ENCODE measurements at places on chromosomes 1 and 21.

- peak; percentile 23 for DNase-seq
Observed at GRCh38 chr1:206770531-206771337, at the start of gene IL19. IL19 (plus strand) TSS chr1:206770773; CDS start chr1:206836663, 65,890 bp downstream.

DNA sequence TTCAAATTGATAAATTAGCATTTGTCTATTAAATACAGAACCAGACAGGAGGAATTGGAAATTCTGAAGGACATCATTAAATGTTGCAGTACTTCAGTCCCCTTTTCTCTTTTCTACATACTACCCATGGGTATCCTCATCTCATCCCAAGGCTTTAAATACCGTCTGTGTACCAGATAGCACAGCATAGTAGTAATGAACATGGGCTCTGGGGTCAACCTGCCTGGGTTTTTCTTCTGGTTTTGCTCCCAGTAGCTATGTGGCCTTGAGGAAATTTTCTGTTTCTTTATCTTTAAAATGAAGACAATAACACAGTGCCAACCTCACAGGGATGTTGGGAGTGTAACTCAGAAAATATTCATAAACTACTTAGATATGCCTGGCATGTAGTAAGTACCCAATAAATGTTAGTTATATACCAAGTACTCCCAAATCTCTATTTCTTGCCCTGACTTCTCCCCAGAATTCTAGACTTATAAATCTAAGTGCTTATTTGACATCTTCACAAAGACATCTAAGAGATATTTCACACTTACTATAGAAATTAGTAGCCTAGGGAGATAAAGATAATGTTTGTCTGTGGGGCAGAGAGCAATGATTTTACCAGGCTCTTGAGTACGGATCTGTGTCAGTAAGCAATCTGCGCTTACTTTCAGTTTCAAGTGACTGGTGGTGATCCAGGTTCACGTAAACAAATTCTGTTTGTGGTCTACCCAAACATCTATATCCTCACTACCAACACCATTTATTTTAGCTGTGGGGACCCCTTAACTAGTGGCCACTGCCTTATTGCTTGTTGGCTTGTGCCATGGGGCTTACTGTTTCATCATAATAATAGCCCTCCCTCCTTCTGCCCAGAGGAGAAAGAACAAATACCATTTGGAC is 37.3 kb downstream of the VANGL2 start:
- DNase-seq, result no peak

DNA sequence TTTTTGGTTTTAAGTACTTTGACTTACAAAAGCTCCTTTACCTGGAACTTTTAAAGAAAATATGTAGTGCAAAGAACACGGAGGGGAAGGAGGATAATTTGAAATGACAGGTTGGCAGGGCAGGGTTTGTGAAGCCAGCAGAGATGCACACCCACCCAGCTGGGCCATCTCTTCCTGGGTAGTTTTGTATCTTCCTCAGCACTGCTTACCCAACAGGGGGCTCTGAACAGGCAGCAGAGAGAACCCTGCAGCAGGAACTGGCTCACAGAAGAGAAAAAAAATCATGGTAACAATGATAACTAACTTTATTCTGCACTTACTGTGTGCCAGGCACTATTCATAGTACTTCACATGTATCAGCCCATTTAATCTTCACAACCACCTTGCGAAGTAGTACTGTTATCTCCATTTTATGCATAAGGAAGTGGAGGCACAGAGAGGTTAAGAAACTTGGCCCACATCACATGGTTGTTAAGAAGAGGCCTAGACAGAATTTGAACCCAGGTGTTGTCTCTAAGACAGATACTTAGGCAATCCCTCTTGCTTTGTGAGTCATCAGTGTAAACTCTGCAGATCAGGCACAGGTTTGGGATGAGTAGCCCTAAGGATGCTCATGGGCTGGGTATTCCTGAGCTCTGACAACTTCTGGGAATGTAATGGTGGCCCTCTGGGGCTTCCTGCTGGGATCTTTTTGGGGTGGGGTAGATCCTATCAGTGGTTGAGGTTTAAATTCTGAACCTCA is 60.8 kb downstream of the ELK4 start:
- no peak for DNase-seq

- DNase-seq, result no peak
Observed at GRCh38 chr1:66356605-66357004, 177.3 kb upstream of the SGIP1 start.

GRCh38 chr1:31904339-31905092 is 33.7 kb downstream of the PTP4A2 start:
- no peak for DNase-seq

DNA sequence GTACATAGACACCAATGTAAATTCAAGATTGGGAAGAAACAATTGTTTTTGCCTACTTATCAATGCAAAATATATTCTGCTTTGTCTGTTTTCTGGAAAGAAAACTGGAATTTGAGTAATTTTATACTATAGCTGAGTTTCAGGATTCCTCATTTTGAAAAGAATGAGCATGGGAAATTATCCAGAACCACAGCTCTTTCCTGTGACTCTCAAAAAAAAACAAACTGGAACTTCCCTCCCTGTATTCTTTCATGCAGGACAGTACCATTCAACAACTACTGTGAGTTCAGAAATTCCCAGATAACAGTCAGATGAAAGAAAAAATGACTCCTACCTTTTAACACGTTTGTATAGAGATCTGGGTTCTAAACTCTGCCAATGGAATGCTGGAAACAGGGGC is 372.4 kb downstream of the TGFB2 start:
- DNase-seq, result no peak

- DNase-seq, result peak; percentile 39
Observed at GRCh38 chr1:182430263-182431068, 19.5 kb upstream of the RGSL1 start.

- DNase-seq, result no peak
Observed at GRCh38 chr1:16250524-16251251, 13.7 kb upstream of the CPLANE2 start.

DNA sequence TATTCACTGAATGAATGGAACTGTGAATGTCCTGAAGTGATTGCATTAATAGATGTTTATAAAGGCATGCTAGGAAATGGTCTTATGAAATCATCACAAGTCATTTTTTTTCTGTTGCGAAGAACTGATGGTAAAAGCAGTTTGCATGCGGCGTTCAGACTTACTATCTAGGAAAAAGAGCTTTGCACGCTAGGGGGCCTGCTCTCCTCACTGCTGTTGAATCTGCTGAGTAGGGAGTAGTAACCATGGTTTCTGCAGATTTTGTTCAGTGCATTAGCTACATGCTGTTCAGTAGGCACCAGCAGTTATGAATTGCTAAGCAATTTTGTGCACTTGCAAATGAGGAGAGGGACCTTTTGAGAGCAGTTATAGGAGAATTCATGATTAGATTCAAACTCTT is 57.9 kb downstream of the CENPF start:
- DNase-seq, result no peak

DNA sequence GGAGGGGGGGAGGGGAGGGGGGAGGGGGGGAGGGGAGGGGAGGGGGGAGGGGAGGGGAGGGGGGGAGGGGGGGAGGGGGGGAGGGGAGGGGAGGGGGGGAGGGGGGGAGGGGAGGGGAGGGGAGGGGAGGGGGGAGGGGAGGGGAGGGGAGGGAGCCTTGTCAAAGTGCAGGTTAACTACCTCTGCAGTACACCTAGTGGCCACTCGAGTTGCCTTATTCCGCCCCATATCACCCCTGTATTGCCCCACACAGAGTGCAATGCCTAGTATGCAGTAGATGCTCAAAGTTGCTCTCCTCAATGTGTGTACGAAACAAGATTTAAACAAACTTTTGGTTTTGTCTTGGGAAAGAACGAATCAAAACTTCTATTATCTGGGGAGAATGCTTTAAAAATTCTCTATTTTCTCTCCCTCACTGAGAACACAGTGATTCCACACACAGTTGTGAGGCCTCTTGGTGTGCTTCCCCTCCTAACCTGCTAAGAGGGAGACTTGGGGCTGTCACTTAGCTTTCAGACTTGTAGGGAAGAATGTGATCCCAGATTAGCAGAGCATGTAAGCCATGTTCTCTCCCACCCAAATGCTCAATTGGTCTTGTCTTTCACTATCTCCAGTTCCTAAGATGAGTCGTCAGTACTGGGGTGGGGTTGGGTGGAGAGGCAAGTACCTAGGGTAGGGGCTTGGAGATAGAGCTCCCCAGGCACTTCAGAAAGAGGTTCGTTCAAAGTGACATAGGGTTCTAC is 79.7 kb upstream of the MAP10 start:
- no peak for DNase-seq

DNA sequence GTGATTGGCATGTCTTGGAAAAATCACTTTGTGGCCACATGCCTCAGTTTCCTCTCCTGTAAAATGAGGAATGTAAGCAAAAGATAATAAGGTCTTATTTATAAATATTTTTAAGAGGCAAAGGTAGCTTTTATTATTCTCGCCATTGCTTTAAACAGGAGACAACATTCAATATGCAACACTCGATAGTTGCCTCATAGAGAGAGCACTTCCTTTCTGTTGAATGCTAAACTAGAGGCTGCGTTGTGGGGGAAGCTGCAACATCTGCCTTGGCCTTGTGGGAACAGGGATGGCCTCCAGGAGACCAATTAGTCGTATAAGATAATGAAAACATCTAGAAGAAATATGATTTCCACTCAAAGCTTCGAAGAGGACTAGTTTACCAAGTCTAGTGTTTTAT is 3.5 kb downstream of the OSCP1 start:
- DNase-seq, result no peak

- DNase-seq, result peak; percentile 58
Observed at GRCh38 chr1:10210841-10211804, 753 bp downstream of the KIF1B start.

GRCh38 chr21:19914028-19914427 is 1084.2 kb upstream of the NCAM2 start:
- no peak for DNase-seq

- DNase-seq, result no peak
Observed at GRCh38 chr1:66438501-66438900, 95.5 kb upstream of the SGIP1 start.

GRCh38 chr1:67840449-67840848 is 7.2 kb upstream of the GNG12 start:
- no peak for DNase-seq

- DNase-seq, result no peak
Observed at GRCh38 chr1:22562584-22563583, at the start of gene EPHA8. EPHA8 (plus strand) TSS chr1:22563489; CDS start chr1:22563636, 147 bp downstream.

DNA sequence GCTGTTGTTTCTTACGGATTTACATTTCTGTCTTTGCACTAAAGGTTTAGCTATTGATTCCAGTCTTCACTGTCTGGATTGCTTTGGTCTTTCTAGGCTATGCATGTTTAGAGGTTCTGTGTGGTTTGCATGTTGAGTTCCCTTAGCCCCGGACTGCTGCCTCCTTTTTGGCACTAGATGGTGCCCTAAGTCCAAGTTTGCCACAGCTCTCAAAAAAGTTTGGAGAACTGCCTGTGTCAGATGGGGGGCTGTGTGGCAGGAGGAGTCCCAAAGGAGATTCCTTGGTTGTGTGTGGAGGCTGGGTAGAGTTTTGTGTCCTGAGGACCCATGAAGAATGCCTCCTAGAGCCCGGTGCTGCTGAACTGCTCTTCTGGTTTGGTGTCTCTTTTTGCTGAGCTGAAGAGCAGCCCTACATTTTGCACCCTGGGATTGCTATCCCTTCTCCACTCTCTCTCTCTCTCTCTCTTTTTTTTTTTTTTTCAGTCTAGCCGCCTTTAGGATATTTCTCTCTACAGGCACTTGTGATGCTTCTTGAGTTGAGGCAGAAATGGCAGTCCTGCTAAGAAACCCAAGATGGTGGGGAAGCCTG is 74.4 kb downstream of the PTGS2 start:
- DNase-seq, result peak; percentile 41

- peak; percentile 62 for DNase-seq
Observed at GRCh38 chr21:38830671-38831525, 25.2 kb downstream of the ETS2 start.

DNA sequence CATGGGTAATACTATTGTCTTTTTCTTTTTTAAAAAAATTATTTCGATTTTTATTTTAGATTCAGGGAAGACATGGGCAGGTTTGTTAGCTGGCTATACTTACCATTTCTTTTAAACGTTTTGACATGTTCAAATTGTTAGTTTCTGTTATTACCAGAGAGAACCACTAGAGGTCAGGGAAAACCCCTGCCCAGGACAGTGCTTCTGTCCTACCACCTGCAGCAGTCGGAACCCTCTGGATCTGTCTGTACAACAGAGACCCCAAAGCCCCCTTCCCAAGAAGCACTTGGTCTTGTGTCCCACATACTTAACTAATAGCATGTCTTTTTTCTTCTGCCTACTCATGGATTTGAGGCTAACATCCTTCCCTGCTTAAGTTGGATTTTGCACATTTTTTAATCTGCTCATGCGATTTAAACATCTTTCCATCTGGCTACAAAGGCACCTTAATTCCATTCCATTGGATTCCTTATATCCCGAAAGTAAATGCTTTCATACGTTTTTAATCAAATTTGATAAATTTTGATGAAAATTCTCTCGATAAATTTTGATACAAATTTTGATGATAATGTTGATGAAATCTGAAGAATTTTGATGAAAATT is 10.0 kb upstream of the C1orf115 start:
- DNase-seq, result peak; percentile 70

DNA sequence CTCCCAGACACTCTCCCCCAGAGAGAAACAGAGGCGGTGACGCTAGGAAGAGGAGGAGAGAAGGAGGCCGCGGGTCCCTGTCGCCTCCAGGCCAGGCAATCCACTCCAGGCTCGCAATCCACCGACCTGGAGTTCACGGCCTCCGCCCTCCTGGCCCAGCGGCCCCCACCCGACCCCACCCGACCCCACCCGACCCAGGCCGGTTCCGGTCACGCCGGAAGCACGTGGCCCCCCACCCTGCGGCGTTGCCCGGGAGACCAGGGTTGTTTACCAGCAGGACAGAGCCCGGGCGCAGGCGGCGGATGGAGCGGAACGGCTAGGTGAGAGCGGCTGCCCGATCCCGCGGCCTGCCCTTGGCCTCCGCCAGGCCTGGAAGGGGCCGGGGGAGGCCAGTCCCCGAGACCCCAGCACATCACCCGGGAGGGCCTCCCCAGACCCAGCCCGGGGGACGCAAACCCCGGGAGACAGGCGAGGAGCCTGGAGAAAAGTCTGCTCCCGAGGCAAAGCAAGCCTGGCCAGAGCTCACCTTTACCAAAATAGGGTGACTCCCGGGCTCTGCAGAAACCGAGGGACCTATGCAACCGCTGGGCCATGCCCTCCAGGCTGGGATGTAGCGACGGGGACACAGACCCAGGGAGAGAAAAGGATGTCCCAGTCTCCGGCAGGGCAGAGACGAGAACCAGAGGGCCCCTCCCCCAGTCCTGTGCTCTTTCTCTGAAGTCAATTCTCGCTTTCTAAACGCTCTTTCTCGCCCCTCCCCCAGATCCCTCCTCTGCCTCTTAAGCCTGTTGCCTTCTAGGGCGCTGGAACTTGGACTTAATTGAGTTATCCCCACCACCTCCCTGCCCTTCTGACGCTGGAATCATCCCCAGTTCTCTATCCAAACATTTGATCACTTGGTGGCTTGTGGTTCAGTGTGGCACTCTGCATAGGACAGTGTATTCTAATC is at the start of the genes PLA2G2C and UBXN10:
Gene PLA2G2C, minus strand, starts transcription at position 685 of the 949 bp plus-strand sequence. CDS start 9,155 bp downstream, outside the sequence.
Gene UBXN10, plus strand, starts transcription at position 263 of the 949 bp plus-strand sequence. CDS start 4,466 bp downstream, outside the sequence.
- peak; percentile 69 for DNase-seq

- no peak for DNase-seq
Observed at GRCh38 chr1:199098468-199098867, 459.6 kb downstream of the PTPRC start.

- peak; percentile 36 for DNase-seq
Observed at GRCh38 chr21:35438643-35439404, 389.7 kb upstream of the RUNX1 start.

GRCh38 chr1:51517361-51518032 is 1.6 kb downstream of the EPS15 start:
- no peak for DNase-seq

- DNase-seq, result no peak
Observed at GRCh38 chr1:26016953-26017545, 4.5 kb upstream of the EXTL1 start.

- DNase-seq, result no peak
Observed at GRCh38 chr1:10802944-10803715, 6.7 kb upstream of the CASZ1 start.
